ENCODE measurements at places on chromosomes 5 and 9. TPM values are rescaled to one million over a fixed set of nuclear protein-coding genes. Genes with fewer than 3 reads are reported as not detected.

The TAS2R1 gene
- 1.3 TPM for total RNA-seq

The NMUR2 gene
- total RNA-seq = 0.59 TPM

GRCh38 chr5:179192185-179192890 lies 132.2 kb downstream of the ZNF354C start:
- H3K27me3 ChIP-seq = no peaks in the 10 kb centered on the region
- no peak for DNase-seq
- no peak overlapping the region for H3K4me3 ChIP-seq
- H3K27ac ChIP-seq = no peak overlapping the region

GRCh38 chr9:14467675-14468374 lies 153.9 kb upstream of the NFIB start:
- no peaks in the 10 kb centered on the region for H3K36me3 ChIP-seq
- H3K27me3 ChIP-seq = no peaks in the 10 kb centered on the region
- no peak overlapping the region for H3K4me3 ChIP-seq
- H3K4me1 ChIP-seq = no peaks in the 10 kb centered on the region
- H3K27ac ChIP-seq = no peak overlapping the region

- no peaks in the 10 kb centered on the region for H3K4me1 ChIP-seq
- no peak overlapping the region for H3K4me3 ChIP-seq
- no peaks in the 10 kb centered on the region for H3K27me3 ChIP-seq
- DNase-seq = no peak
- H3K36me3 ChIP-seq = no peaks in the 10 kb centered on the region
Observed at GRCh38 chr5:15539951-15540350, 40.0 kb downstream of the FBXL7 start.

- H3K4me3 ChIP-seq = no peak overlapping the region
- DNase-seq = no peak
- peaks cover 78% of the 10 kb centered on the region for H3K4me1 ChIP-seq
- H3K36me3 ChIP-seq = no peaks in the 10 kb centered on the region
- H3K27ac ChIP-seq = peak overlapping the region; percentile 97
Observed at GRCh38 chr9:97558701-97559101, 57.2 kb downstream of the TMOD1 start.

DNA sequence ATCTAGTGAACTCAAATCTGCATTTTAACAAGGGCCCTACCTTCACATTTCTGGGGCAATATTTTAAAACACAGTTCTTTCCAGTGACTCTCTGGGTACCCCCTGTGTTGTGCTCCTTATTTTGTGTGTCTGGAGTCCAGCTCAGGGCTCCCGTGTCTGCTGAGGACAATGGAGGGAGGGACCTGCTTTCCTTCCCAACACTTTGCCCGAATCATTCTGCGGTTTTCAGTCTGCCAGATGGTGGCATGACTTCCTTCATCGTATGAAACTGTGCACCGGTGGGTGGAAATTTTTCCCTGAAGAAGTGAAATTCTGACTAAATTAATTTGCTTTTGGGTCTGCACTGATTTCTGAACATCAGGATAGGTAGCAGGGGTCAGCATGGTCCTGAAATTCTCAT lies 153.6 kb upstream of the CD180 start:
- no peaks in the 10 kb centered on the region for H3K27me3 ChIP-seq
- H3K36me3 ChIP-seq = no peaks in the 10 kb centered on the region
- H3K4me3 ChIP-seq = no peak overlapping the region
- H3K27ac ChIP-seq = no peak overlapping the region
- peaks cover 9% of the 10 kb centered on the region for H3K4me1 ChIP-seq

GRCh38 chr5:172144291-172144815 lies 43.7 kb downstream of the STK10 start:
- no peaks in the 10 kb centered on the region for H3K4me1 ChIP-seq
- H3K27me3 ChIP-seq = no peaks in the 10 kb centered on the region
- no peak overlapping the region for H3K4me3 ChIP-seq
- no peak for DNase-seq
- no peaks in the 10 kb centered on the region for H3K36me3 ChIP-seq
- H3K27ac ChIP-seq = no peak overlapping the region

The CDC20B gene
- total RNA-seq = not detected

DNA sequence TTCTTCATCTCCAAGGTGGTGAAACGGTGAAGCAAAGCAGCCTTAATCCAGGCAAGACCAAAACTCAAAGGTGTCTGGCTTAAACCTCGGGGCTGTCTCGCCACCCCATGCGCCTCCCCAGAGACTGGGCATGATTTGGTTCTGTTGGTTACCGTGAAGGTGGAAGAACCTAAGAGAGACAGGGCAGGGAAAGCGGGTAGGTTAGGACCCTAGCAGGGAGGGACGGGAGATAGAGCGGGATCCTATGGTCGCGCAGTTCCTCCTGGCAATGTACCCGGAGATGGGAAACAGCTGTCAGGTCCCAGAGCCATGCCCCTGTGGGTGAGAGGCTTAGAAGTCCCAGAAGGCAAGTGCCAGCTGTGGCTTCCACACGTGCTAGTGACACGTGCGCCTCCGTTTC lies 418.3 kb upstream of the IRX1 start:
- no peak overlapping the region for H3K4me3 ChIP-seq
- DNase-seq = no peak
- H3K27ac ChIP-seq = no peak overlapping the region
- no peaks in the 10 kb centered on the region for H3K36me3 ChIP-seq
- H3K27me3 ChIP-seq = no peaks in the 10 kb centered on the region
- no peaks in the 10 kb centered on the region for H3K4me1 ChIP-seq

The SKP1 gene
- total RNA-seq = 234 TPM

The PITX1 gene
- 0.13 TPM for total RNA-seq

DNA sequence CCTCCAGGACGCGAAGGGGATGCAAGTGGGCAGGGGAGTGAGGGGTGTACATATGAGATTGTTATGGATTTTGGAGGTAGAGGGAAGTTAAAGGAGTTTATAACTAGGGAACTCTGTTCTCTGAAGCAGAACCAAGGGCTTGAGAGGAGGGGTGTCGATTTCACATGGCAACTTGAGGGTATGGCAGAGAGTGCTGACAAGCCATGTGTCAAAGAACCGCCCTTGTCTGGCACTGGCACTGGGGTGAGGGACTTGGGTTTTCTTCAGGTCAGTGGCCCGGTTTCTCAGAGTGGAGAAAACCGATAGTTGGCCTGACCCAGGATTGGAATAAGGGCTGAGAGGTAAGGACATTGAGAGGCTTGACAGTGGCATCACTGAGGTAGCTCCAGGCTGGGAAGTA lies 47.7 kb upstream of the TESK1 start:
- H3K4me1 ChIP-seq = peaks cover 16% of the 10 kb centered on the region
- H3K27ac ChIP-seq = peak overlapping the region; percentile 53
- H3K27me3 ChIP-seq = no peaks in the 10 kb centered on the region
- peak; percentile 76 for DNase-seq
- peaks cover 37% of the 10 kb centered on the region for H3K36me3 ChIP-seq
- H3K4me3 ChIP-seq = no peak overlapping the region

The PRRC2B gene
- total RNA-seq = 159 TPM

The OBP2B gene
- total RNA-seq = not detected

GRCh38 chr9:17019398-17019797 lies 115.4 kb upstream of the CNTLN start:
- H3K36me3 ChIP-seq = no peaks in the 10 kb centered on the region
- no peak overlapping the region for H3K27ac ChIP-seq
- H3K4me1 ChIP-seq = no peaks in the 10 kb centered on the region
- no peak for DNase-seq
- no peak overlapping the region for H3K4me3 ChIP-seq

DNA sequence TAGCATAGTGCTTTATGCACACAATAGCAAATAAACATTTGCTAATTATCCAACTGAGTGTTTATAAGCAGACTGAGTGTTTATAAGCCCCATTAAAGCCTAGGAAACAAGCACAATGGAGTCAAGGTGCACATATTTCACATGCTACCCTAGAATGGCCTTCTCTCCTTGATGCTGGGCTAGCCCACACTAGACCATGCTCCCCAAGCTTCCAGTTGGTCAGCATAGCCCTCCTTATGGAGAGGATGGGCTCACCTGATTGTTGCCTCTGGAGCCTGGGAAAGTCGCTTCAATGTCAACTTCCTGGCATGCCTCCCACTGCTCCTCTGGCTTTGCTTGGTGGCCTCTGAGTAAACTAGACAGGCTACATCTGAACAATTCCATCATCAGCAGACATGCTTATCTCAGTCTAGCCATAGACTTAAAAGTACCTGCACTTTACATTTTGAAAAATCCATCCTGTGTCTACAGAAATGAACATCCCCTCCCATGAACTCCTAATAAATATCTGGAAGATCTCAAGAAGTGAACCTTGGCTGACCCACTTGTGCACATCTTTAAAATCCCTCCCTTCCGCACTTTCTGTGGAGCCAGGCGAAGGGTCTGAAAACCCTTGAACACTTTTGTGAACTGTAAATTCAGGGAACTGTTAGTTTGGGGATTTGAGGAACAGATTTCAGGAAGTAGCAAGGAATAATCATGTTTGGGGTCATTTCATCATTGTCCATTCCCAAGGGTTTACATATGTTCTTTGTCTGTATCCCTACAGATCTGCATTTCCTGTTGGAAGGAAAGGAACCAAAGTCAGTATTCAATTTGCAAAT lies 486.6 kb downstream of the ARHGEF28 start:
- peak; percentile 73 for DNase-seq
- H3K27me3 ChIP-seq = no peaks in the 10 kb centered on the region
- H3K27ac ChIP-seq = no peak overlapping the region
- no peaks in the 10 kb centered on the region for H3K36me3 ChIP-seq
- peaks cover 5% of the 10 kb centered on the region for H3K4me1 ChIP-seq

DNA sequence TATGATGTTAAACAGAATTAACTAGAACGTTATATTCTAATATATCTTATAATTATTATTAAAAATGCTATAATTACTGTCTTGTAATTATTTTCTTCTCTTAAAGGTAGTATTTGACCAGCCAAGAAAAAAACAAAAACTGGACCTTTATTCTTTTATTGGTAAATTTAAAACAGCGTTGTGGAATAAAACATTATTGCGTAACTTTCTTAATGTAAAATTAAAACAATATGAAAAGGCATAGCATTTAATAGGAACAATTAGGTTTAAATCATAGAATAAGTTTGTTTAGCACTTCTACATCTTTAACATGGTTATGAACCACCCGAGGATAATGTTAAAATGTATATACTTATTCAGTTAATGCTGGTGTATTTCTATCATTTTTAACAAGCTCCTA lies 574.5 kb upstream of the CDH18 start:
- no peak for DNase-seq
- no peaks in the 10 kb centered on the region for H3K4me1 ChIP-seq
- H3K27ac ChIP-seq = no peak overlapping the region

The TICAM2 gene
- total RNA-seq = 2.0 TPM

The TXNDC8 gene
- total RNA-seq = not detected

DNA sequence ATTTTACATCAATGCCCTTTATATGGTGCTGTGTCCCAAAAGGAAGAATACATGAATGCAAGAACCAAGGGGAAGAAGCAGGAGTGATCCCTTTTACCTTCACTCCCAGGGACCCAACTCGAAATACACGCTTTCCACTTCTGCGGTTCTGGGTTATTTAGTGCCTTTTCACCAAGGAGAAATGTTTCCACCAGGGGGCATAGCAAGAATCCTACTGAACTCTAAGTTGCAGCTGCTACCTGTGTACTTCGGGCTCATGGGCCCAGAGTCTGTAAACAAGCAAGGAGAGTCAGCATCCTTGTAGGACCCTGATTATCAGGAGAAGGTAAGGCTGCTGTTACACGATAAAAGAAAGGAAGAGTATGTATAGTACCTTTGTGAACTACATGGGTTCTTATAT lies 45.7 kb downstream of the DPYSL3 start:
- H3K27ac ChIP-seq = no peak overlapping the region
- no peaks in the 10 kb centered on the region for H3K36me3 ChIP-seq
- H3K27me3 ChIP-seq = no peaks in the 10 kb centered on the region
- no peaks in the 10 kb centered on the region for H3K4me1 ChIP-seq
- no peak overlapping the region for H3K4me3 ChIP-seq

DNA sequence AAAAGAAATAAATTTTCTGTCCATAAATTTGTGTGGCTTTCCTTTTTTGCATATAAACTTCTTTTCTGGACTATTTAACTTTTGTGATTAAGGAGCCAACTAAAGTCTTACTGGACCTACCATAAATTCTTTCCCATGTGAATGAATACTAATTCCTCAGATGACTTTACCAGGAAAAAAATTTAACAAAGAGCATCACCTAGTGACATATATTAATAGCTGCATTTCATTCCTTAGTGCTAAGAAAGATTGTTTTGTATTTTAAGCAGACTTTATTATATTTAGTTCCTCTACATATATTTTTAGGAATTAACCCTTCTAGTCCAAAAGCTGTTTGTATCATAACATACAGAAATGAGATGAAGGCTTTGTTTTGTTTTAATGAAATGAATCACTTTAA lies 64.4 kb downstream of the C9orf85 start:
- no peaks in the 10 kb centered on the region for H3K27me3 ChIP-seq
- DNase-seq = no peak
- H3K27ac ChIP-seq = no peak overlapping the region
- H3K4me1 ChIP-seq = no peaks in the 10 kb centered on the region
- no peak overlapping the region for H3K4me3 ChIP-seq

GRCh38 chr9:93053781-93054331 lies 4.6 kb upstream of the SUSD3 start:
- no peaks in the 10 kb centered on the region for H3K27me3 ChIP-seq
- H3K4me3 ChIP-seq = no peak overlapping the region
- no peak for DNase-seq
- no peaks in the 10 kb centered on the region for H3K36me3 ChIP-seq
- peak overlapping the region; percentile 76 for H3K27ac ChIP-seq
- H3K4me1 ChIP-seq = peaks cover 38% of the 10 kb centered on the region

The SPTAN1 gene
- 189 TPM for total RNA-seq

DNA sequence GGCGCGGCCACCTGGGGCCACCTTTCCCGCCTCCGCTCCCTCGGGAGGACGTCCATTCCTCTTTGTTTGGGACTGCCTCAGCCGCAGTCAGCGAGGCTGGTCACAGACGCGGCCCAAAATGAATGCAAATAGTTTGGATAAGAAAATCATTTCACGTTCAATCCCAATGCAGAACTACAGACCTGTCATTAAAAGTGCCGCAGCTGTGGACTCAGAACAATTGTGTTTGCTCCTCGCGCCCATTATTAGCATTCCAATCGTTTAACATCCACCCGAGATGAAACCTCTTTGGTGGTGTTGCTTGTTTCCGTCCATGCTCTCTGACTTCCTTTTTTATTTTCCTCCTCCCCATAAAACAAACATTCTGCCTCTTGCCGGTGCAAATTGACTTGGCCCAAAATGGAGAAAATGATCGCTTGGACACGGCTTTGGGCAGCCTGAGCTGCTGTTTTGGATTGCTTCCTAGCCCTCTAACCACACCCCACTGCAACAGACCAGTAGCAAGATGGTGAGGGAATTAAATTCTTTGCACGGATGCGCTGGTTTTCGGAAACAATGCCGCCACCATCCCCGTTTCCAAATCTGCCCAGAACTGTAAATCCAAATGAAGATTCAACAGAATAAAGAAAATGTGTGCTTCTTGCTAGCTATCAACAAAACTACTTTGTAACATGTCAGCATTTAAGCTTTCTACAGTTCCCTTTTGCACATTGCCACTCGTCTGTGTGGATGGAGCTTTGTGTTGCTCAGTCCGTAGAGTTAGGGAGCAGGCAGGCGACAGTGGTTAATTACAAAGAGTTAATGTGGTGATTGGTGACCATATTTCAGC lies 784 bp downstream of the NLN start:
- peaks cover 12% of the 10 kb centered on the region for H3K4me1 ChIP-seq
- DNase-seq = peak; percentile 27
- H3K27me3 ChIP-seq = no peaks in the 10 kb centered on the region
- H3K36me3 ChIP-seq = no peaks in the 10 kb centered on the region
- H3K27ac ChIP-seq = peak overlapping the region; percentile 72
- peak overlapping the region; percentile 50 for H3K4me3 ChIP-seq

- no peaks in the 10 kb centered on the region for H3K4me1 ChIP-seq
- no peak overlapping the region for H3K27ac ChIP-seq
- no peaks in the 10 kb centered on the region for H3K27me3 ChIP-seq
- DNase-seq = no peak
- H3K36me3 ChIP-seq = no peaks in the 10 kb centered on the region
Observed at GRCh38 chr5:168072665-168073064, 218.8 kb upstream of the WWC1 start.
